ENCODE measurements at places on chromosomes 16 and 17.

DNA sequence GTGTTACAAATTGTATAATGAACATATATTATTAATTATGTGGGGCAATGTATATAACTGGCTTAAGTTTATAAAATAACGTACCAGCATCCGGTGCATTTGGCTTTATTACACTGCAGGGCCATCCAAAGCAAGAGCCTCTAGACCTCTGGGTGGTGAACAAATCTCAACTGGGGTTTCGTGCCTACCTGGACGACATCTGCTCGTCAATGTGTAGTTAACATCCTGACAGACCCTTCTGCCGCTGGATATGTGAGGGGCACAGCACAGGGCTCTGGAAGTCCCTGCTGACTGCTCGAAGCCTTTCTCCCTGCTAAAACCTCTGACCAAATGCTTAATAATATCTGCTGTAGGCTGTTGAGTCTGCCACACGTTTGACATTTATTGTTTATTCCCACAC is 2.3 kb downstream of the TMEM186 start:
- no peak for DNase-seq

GRCh38 chr17:33679595-33679994 is 386.5 kb upstream of the ASIC2 start:
- no peak for DNase-seq

GRCh38 chr17:6940186-6940649 is 55.6 kb upstream of the ALOX12 start:
- DNase-seq, result no peak

GRCh38 chr16:81337097-81337496 is 22.3 kb downstream of the GAN start:
- DNase-seq, result no peak

GRCh38 chr17:40510328-40510648 is 8.9 kb upstream of the TNS4 start:
- DNase-seq, result no peak

DNA sequence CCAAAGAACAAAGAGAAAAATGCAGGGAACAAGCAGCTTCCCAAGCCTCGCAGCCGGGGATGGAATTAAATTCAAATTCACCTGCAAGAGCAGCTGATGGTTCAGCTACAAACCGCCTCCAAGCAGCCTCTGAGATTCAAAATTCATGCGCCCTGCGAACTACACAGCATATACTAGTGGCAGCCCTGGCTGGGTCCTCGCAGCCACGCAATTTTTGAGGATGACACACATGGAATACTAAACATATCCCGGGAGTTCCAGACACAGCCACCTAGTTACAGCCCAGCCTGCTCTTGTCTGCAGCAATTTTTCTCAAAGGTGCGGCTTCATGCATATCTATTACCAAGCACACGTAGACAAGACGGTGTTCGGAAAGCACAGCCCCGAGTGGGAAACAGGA is 35.9 kb upstream of the KIFC3 start:
- no peak for DNase-seq

GRCh38 chr16:64167936-64168335 is 953.9 kb downstream of the CDH11 start:
- no peak for DNase-seq

DNA sequence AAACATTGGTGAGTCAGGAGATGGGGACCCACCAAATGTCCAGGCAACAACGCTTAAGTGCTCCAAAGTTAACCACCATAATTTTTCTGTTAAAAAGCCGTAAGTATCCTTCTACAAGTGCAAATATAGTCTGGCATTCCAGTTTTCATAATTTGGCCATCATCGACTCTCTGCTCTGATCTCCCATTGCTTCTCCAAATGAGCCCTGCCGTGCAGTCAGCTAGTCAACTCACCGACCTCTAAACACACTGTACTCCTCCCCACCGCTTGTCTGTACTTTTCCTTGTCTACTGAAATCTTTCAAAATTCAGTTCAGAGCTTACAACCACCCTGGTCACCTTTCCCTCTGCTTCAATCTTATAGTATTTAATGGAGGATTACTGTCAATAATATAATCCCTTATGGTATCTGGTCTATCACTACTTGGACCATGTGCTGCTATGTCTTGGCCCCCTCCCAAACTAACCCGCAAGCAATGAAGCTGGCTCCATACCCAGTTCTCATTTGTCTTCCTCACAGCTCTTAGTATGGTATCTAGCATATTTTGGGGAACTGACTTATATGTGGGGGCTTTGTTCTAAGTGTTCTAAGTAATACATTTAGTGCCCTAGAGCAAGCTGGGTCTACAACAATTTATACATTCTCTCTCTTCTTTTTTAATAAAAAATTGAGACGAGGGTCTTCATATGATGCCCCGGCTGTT is 52.7 kb upstream of the SLC25A19 start:
- DNase-seq, result no peak

DNA sequence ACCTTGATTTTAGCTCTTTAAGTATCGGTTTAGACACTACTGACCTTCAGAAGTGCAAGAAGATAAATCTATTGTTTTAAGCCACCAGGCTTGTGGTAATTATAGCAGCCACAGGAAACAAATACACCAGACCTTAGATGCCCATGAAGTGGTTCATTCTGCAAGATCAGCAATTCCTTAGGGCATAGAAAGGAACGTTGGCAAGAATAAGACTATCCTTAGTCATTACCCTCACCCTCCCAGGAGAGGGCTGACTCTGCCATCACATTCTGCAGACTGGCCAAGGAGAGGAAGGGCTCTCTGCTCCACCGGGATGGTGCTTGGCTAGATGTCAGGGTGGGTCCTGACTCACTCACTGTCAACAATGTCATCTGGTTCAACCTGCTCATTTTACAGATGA is 14.1 kb upstream of the NDEL1 start:
- no peak for DNase-seq

- no peak for DNase-seq
Observed at GRCh38 chr17:37787055-37787757, 42.3 kb upstream of the HNF1B start.

DNA sequence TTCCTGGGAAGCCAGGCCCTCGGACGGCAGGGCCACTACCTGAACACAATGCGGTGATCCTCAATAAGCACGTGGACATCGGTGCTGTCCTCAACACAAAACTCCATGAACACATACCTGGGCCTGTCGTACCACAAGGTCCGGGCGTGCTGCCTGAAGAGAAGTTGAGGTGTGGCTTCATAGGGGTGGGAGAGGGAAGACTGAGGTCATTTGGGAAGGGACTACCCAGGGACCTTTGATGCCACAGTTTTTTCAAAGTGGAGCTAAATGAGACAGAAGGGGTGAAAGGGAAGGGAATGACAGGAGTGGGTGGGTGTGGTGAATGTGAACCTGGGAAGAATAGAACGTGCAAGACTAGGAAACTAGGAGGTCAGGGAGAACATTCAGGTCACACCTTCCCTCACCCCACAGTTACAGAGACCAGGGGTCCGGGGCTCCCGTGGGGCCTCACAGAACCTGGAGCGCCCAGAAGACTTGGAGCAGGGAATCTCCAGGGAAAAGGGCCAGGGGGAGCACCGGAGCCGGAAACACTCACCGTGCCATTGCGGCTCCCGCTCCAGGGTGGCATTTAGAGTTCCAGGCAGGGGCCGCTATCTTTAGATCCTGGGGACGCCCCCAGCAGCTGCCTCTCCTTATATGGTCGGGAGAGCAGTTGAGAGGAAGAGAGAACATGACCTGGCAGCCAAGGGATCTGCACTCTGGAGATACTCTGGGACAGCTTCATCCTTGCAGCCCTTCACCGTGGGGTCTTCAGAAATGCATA is at the start of gene PTGES3L:
PTGES3L (minus strand) TSS at position 570 of the 763 bp plus-strand sequence; CDS start at position 543, 27 bp downstream.
- DNase-seq, result no peak

- no peak for DNase-seq
Observed at GRCh38 chr16:85197611-85198566, 85.6 kb upstream of the CIBAR2 start.

DNA sequence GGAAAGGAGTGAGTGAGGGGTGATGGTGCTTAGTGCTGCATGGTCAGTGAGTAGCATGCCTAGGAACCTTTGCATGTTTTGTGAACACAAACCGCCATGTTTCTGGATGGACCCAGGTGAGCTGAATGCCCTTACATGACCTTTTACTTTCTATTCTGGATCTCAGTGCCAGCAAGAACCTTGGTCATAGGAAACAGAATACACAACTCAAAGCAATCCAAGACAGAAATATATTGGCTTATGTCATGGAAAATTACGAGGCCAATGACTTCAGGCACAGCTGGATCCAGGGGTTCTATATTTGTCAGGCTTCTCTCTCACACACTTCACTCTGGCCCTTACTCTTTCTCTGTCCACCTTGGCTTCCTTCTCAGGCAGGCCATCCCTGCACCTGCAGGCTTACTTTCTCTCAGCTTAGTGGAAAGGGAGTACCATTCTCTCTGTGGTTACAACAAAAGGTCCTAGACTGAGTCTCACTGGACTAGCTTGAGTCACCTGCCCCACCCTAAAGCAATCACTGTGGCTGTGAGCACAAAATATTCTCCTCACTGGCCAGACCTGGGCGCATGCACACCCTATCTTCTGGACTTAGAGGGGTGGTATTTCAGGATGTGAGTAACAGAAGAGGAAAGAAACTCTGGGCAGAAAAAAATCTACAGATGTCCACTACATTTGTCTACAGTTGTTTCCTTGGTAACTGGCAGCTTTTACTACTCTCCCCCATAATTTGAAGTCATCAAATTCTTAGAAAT is 20.4 kb upstream of the CPNE2 start:
- peak; percentile 37 for DNase-seq

DNA sequence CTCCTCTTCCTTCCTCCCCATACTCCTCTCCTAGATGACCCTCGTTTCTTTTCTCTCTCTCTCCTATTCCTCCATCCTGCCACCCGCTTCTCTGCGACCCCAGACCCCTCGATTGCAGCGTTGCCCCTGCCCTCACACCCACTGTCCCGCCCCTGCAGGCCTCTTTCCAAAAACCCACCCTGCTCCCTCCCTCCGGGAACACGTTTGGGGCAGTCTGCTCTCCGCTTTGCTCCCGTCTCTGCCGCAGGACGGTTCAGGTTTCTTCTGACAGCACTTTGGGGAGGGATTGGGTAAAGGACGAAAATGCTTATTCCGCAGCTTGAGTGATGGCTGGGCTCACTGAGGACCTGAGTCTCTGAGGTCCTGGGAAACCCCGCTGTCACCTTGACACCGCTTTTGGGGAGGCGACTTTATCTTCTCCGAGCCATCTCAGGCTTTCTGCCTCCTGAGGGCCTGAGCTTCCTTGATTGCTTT is 690 bp downstream of the NDE1 start:
- DNase-seq, result no peak

- DNase-seq, result no peak
Observed at GRCh38 chr16:69319381-69319780, 8.2 kb downstream of the VPS4A start.

DNA sequence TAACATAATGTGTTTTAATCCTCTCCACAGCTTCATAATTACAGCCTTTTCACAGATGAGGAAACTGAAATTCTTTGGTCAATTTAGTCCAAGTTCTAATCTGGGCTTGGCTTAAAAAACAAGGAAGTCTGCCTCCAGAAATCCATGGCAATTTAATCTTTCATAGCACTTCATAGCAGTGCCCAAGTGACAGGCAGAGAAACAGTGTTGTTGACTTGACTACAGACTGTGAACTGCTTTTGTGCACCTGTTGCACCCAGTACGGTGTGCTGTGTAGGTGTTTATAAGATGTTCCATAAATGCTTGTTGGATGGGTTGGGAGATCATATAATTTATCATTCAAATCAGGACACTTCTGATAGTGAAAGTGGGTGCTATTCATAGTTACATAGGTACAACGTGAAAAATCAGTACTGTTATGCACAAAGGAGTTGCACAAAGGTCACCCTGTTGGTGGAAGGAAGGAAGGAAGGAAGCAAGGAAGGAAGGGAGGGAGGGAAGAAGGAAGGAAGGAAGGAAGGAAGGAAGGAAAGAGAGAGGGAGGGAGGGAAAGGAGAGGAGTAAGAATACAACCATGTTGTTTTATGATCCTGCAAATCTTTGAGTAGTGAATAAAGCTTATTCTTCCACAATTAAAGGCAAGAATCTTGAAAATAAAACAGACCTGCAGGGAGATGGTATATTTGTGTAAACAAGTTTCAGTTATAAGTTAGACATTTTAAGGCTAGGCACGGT is 56.5 kb upstream of the HLF start:
- DNase-seq, result no peak

GRCh38 chr17:33469911-33470310 is 176.8 kb upstream of the ASIC2 start:
- peak; percentile 20 for DNase-seq

DNA sequence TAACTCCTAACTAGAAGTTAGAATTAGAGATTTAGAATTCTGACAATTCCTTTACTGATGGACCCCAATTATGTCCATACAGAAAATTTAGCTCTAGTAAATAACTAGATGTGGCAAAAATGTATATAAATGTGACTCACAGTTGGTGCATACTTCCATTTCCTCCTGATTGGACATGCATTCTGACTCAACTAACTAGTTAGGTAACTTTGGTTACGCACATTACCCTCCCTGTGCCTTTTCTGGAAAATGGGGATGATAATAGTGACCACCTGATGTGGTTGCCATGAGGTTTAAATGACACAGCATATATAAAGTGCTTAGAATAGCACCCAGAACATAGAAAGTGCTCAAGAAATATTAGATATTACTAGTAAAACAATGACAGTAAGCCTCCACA is 550.0 kb upstream of the SALL1 start:
- DNase-seq, result no peak

DNA sequence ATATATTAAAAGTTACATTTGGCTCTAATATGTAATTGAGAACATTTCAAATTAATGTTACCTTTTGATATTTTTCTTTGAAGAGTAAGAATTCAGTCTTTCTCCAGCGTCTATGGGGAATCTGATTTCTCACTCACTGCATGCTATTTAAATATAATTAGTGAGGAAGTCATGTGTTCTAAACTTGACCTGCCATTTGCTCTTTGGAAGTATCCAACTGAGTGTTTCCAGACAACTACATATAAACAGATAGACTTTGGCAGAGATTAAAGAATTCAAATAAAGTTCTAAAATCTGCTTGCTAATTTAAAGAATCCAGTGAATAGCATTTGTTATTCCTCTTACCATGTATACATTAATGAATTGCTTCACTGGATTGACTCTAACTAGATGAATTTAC is 23.5 kb downstream of the OMG start:
- no peak for DNase-seq

GRCh38 chr16:68732042-68732680 is 4.9 kb upstream of the CDH1 start:
- no peak for DNase-seq

GRCh38 chr16:67141391-67141790 is 9.4 kb downstream of the B3GNT9 start:
- no peak for DNase-seq

- no peak for DNase-seq
Observed at GRCh38 chr17:73588301-73588846, 55.9 kb downstream of the SDK2 start.

DNA sequence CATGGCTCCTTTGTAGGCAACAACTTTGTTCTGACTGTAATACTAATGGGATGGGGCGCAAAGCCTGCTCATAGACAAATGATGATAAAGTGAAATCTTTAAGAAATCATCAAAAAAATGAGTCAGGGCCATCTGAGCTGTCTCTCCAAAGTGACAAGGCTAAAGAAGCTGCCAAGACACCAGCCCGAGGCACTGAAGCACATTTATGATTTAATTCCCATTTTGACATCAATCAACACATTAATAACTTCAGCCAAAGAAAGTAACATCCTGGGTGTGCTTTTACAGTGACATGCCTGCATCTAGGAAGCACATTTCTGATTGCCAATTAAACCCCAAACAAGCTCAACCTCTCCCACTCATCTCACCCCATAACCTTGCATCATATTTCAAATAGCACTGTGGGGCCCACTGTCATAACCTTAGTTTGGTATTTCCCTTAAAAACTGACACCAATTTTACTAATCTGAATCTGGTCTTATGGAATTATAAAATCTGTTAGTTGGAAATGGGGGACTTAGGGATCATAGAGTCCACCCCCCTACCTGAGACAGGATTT is 676.6 kb downstream of the TOX3 start:
- DNase-seq, result no peak

All from GM04503 (cell line).